ENCODE measurements at places on chromosomes 4 and X.

DNA sequence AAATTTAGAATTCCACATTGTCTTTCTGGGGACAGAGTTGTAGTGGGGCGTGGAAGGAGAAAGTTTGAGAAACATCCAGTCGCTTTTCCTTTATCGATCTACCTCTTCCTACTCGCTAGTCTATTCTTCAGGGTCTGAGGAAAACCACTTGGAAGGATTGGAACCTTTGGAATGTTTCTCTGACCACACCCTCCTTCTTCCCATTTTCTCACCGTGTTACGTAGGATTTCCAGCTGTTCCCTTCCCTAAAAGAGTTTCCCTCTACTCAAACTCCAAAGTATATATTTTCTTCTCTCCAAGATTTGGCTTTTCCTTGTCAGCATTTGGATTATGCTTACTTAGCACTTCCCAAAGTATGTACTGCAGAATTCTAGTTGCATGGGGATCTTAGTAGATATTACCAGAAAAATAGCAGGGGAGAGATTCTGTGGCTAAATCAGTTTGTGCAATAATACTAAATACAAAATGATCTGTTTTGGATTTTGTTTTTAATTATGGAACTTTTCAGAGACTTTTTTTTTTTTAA, 4.9 kb downstream of the ENPEP start:
- DNase-seq, result no peak

DNA sequence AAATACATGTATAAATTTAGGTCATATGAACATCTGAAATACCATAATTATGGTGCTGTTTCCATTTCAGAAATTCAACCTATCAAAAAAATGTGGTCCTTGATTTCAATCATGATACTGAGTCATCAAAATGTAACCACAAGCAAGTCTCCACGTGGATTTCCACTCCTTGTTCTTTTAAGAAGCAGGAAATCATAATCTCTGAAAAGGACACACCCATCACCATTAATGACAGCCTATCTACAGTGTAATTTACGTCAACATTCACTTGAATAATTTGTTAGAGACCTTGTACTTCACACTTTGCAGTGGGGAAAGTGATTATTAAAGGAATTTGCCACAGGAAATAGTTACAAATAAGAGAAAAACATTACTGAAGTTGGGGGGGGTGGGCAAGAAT, 17.7 kb upstream of the SLC7A11 start:
- DNase-seq, result no peak

DNA sequence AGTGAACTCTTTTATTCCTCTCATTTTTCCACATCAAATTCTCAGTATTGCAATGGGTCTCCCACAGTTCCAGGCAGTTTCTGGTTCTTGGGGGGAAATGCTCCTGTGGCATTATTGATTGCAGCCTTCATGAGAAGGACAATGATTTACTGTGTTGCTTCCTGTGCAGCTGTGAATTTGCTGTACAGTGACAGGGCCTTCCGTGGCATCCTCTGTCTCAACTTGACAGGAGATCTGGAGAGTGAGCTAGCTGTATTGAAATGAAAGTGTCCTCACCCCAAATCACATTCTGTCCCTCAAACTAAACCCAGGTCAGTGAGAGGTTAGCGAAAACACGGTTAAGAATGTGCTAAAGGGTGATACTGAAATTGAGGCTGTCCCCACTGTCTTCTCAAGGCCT, 77.1 kb upstream of the ATOH1 start:
- DNase-seq, result no peak

DNA sequence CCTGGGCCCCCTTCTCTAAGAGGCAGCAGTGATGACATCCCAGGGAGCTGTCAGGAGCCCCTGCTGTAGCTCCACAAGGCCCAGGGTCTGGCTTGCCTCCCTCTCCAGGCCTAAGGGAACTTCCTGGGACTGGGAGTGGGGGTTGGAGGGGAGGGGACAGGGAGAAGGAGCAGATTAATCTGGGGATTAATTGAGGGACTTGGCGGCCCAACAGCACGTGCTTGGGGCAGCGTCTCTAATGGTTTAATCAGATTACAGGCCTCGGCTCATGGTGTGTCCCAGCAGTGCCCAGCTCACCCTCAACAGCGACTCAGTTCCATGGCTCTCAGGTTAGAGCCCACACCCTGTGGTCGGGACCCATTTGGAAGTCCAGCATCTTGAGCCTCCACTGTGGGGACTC, 47.9 kb downstream of the EFNB1 start:
- DNase-seq, result no peak

DNA sequence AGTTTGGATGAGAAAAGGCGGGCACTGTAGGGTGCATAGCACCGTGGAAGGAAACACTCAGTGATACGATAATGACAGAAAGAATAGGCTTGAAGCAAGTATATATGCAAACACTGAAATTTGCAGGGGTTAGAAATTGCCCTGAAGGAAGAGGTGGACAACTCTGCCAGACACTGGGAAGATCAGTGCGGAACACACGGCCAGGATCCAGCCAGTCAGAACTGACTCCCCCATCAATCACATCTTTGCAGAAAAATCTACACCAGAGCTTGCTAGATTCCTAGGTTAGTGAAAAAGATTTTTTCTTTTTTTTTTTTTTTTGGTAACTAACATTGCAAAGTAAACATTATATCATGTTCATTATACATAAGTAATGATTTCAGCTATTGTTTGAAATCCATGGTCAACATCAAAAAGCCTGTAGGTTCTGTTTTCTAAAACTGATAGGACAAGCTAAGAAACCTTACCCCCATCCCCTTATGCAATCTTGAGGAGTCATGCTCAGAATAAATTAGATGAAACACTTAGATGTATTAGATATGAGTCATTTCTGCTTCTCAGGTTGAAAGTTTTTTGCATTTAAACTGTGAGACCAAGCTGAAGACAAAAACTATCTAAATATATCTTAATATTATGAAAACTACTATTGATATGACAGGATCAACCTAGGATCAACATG, 38.9 kb downstream of the TRIML1 start:
- no peak for DNase-seq

DNA sequence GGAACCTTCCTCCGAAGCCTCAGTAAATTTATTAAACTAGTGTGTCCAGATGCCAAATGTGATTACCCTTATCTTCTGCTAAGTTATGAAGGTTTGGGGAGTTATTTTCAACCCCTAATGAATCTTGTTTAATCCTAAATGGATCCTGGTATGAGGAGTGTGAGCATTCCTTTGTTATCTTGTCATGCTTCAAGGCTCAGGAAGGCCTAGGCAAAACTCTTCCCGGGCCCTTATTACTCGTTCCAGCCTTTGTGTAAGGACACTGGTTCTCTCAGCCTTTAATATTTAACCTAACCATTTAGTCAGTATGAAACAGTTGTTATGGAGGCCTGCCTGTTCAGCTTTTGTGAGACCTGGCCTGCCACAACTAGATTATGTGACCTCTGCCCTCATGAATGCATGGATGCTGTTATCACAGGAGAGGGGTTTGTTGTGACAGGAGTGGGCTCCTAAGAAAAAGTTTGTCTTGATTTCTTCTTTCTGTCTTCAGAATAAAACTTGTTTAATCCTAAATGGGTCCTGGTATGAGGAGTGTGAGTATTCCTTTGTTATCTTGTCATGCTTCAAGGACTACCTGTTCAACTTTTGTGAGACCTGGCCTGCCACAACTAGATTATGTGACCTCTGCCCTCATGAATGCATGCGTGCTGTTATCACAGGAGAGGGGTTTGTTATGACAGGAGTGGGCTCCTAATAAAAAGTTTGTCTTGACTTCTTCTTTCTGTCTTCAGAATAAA, 181.7 kb downstream of the SLC39A8 start:
- DNase-seq, result no peak

GRCh38 chr4:101288365-101289145, 58.8 kb downstream of the PPP3CA start:
- DNase-seq, result no peak

DNA sequence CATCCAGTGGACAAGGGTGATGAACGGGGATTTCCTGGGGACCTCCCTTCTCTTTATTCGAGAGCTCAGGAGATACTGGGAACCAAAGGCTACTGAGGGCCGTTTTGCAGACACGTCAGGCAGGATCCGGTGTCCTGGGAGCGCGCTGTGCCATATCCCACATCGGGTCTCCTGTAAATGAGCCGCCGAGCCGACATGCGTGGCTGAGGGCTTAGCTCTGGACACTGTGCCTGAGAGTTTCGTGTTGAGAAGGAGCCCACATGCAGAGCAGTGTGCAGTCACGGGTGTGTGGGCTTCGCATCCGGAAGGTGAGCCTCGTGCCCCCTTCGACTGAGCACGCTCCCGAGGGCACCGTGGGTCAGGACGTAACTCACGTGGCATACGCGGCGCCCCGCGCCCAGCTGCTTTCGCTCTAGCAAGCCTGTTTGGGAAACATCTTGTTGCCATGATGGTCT, 28.5 kb upstream of the HGFAC start:
- no peak for DNase-seq

DNA sequence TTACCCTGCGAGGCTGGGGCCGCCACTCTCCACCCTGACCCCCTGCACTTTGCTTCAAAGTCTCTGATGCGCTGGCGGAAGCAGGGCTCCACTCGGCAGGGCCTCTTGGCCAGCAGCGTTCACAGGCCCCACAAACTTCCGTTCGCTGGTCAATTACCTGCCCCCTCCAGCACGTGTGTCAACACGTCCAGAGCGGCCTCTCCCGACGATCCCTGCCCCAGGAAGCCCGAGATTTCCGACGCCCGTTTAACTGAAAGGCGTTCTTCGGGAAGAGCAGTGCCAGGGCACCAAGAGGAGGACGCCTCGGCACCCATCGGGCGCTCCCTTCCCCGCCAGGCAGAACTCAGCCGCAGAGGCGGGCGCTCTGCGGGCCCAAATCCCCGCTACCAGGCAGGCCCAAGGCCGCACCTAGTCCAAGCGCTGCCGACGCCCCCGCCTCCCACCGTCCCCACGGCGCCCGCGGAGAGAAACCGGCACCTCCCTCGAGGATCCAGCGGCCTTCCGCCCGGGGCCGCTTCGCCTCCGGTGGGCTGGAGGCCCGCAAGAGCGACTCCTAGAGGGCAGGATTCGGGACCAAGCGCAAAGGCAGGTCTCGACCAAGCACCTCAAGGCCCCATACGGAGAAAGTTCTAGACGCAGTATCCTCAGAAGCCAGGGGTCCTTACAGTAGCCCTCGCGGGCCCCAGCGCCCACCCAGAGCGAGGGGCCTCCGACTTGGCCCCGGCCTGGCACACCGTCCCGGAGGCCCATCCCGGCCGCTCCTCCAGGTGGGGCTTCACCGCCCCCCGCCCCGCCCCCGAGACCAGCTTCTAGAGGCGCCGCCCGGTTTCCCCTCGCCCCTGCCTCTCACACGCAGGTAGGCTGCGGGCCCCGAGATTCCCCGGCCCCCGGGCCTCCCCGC, 586 bp downstream of the BCAP31 start:
- DNase-seq, result peak; percentile 70

- DNase-seq, result no peak
Observed at GRCh38 chr4:143411527-143412419, 75.1 kb downstream of the GAB1 start.

DNA sequence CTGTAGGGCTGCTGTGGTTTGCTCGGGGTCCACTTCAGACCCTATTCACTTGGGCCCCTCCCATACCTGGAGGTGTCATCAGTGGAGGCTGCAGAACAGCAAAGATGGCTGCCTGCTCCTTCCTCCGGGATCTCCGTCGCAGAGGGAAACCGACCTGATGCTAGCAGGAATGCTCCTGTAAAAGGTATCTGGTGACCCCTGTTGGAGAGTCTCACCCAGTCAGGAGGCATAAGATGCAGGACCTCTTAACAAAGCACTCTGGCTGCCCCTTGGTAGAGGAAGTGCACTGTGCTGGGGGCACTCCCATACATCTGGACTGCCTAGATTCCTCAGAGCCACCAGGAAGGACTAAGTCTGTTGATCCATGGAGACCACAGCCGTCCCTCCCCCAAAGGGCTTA, 296.9 kb downstream of the GRID2 start:
- no peak for DNase-seq

DNA sequence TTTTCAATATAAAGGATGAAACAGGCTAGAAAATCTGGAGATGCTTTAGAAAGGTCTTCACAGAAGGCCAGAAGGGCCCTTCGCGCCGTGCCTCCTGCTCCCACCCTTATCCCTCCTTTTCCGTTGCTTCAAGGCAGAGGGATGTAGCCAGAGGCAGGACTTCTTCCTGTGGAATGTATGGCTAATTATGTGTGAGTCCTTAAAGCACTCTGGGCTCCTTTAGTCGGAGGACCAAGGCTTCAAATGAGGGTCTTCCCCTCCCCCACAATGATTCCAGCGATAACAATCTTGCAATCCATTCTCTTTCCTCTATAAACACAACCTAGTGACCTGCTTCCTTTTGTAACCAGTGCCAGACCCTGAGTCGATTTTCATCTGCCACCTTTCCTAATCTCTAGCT, 103.5 kb downstream of the GPC3 start:
- no peak for DNase-seq

DNA sequence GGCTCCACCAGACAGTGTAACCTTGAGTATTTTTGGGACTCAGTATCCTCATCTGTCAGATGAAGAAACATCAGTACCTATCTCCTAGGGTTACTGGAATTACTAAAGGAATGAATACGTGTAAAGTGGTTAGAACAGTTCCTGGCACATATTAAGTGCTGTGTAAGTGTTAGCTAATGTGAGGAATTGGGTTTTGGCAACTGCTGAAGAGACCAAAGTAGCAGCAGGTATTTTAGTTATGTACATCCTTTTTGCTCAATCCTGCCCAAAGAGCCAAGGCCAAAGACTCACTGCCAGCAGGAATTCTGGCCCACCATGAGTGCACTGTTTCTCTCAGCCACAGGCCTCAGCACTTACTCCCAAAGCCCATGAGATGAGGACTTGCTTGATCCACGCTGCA, 16.7 kb upstream of the MCF2 start:
- DNase-seq, result no peak

DNA sequence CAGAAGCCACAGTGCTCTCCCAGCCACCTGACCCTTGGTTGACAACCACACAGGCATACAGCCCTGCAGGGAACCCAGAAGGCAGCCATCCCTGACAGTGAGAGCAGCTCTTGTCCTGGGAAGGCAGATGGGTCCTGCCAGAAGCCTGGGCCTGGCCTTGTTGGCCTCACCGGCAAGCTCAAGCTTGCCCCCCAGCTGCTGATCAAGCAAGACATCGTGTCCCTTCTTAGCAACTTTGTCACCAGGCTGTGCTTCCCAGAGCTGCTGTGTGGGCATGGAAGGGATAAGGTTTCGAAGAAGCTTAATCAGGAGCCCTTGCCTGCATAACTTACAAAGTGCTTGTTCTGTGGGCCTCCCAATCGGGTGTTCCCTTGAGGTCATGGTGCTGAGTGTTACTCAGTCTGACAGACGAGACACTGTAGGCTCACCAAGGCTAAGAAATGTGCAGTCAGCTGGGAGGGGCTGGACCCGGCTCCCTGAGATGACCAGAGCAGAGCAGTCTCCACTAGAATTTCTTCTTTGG, 6.8 kb upstream of the ABLIM2 start:
- DNase-seq, result no peak

Measured in CD4-positive, alpha-beta memory T cell (primary cell).